ENCODE measurements at places on chromosomes 1 and 21. TPM values are rescaled to one million over a fixed set of nuclear protein-coding genes. Genes with fewer than 3 reads are reported as not detected.

Gene ACKR1
- 0.17 TPM for total RNA-seq

Gene AVPR1B
- 0.87 TPM for total RNA-seq

Gene S100A7
- 10.2 TPM for total RNA-seq

Gene UBASH3A
- total RNA-seq: not detected

Gene PRKAB2
- 23.1 TPM for total RNA-seq

Gene ATP1A4
- total RNA-seq: 0.27 TPM

Gene KRTAP19-3
- total RNA-seq: not detected

Gene NEK2
- 15.2 TPM for total RNA-seq

Gene MNDA
- not detected for total RNA-seq

Gene MEF2D
- 26.1 TPM for total RNA-seq

Gene EXO1
- 25.5 TPM for total RNA-seq

Gene TMPRSS2
- 91.7 TPM for total RNA-seq

Gene ARHGEF11
- 43.7 TPM for total RNA-seq

Gene CFAP298
- total RNA-seq: 41.1 TPM

Gene KLF17
- total RNA-seq: not detected

Gene SV2A
- total RNA-seq: 5.4 TPM

Gene SYNC
- total RNA-seq: 1.2 TPM
